SK-N-SH (cell line): ENCODE measurements at places on chromosomes 1 and 21. TPM values are rescaled to one million over a fixed set of nuclear protein-coding genes. Genes with fewer than 3 reads are reported as not detected.

GRCh38 chr1:236895665-236896387, 100.7 kb downstream of the MTR start:
- H3K27me3 ChIP-seq: no peaks in the 10 kb centered on the region
- H3K27ac ChIP-seq: no peak overlapping the region
- H3K4me3 ChIP-seq: no peak overlapping the region
- DNase-seq: peak; percentile 70

GRCh38 chr1:184965944-184966860, 8.1 kb downstream of the NIBAN1 start:
- peaks cover 31% of the 10 kb centered on the region; the same call in 1 of the 2 replicates for H3K4me1 ChIP-seq
- H3K4me3 ChIP-seq: no peak overlapping the region
- DNase-seq: no peak

A3GALT2 gene
- 0.07 TPM in 1 of 2 replicates, not detected in the other for polyA plus RNA-seq

- no peak overlapping the region for H3K27ac ChIP-seq
- no peak for DNase-seq
- no peaks in the 10 kb centered on the region for H3K27me3 ChIP-seq
These were observed 16.1 kb downstream of the NOC2L start for GRCh38 chr1:942864-943533.

- peak; percentile 4 for DNase-seq
- no peak overlapping the region for H3K27ac ChIP-seq
- H3K4me3 ChIP-seq: no peak overlapping the region
- no peaks in the 10 kb centered on the region for H3K27me3 ChIP-seq
- no peaks in the 10 kb centered on the region; the same call in 1 of the 2 replicates for H3K4me1 ChIP-seq
These were observed 248.4 kb downstream of the DENND1B start for GRCh38 chr1:197526736-197527371.

RYR2 gene
- under 0.01 and 0.03 TPM in 2 replicates for polyA plus RNA-seq
